ENCODE measurements at places on chromosomes 13 and 19.

DNA sequence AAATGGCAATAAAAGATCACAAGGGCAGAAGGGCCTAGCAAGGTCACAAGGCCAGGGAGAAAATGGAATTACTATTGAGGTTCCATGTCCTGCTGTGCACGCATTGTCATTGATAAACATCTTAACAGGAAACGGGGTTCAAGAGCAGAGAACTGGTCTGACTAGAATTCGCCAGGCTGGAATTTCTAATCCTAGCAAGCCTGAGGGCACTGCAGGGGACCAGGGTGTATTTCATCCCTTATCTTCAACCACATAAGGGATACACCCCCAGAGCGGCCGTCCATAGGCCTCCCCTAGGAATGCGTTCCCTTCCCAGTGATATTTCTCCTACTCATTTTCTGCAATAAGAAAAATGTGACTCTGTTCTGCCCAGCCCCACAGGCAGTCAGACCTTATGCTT, 19.5 kb downstream of the ERICH4 start:
- no peaks in the 10 kb centered on the region for H3K4me1 ChIP-seq
- no peak overlapping the region for H3K27ac ChIP-seq
- no peak overlapping the region for H3K4me3 ChIP-seq
- no peaks in the 10 kb centered on the region for H3K27me3 ChIP-seq

DNA sequence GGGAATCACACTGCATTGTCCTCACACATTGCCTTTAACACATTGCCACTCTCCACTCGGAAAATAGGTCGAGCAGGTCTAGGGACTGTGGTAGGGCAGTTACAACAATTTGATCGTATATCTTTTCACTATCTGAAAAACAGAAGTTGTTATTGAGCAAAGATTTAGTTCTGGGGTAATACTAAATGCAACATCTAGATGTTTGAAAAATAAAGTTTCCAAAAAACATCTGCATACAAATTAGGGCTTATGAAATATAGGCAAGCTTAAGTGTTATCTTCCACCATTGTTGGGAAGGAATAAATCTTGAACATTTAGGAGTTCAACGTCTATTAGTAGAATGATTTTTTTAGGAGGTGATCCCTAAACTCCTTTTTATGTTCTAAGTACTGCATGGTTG, 768 bp upstream of the HS6ST3 start:
- H3K4me3 ChIP-seq: no peak overlapping the region
- no peak for DNase-seq
- H3K36me3 ChIP-seq: no peaks in the 10 kb centered on the region
- H3K27me3 ChIP-seq: peaks cover 27% of the 10 kb centered on the region
- H3K4me1 ChIP-seq: no peaks in the 10 kb centered on the region

DNA sequence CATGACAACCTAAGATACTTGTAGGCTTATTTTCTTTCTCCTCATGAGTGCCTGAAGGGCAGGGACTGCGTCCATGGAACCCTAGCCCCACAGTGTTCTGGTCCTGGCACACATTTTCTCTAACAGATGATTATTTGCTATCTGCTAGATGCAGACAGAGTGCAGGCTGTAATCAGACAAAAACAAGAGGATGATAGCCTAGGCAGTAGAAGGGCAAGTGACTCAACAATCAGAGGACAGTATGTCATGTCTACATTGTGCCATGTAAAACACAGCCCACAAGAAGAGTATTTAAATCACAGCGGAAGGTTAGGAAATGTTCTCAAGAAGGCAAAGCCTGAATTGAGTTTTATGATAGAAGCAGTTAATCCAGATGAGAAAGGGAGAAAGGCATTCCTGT, 29.3 kb downstream of the MIPEP start:
- H3K4me1 ChIP-seq: no peaks in the 10 kb centered on the region
- H3K4me3 ChIP-seq: no peak overlapping the region
- no peaks in the 10 kb centered on the region for H3K27me3 ChIP-seq
- no peak overlapping the region for H3K27ac ChIP-seq

DNA sequence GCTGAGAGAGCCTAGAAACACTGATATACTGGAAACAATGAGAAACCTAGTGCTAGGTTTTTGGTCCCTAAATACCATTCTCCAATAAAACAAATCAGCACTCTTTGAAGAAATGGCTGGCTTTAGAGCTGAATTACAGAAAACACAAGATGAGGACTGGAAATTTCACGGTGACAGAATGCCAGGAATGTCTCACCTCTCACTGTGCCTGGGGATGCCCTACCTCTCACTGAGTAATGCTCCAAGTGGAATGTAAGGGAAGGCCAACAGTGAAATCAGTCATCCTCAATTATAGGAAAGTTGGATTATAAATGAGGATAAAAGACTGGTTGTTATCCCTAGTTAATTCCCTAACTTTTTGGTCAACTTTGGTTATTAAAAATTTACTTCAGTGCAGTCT, 259.0 kb downstream of the NALCN start:
- H3K36me3 ChIP-seq: no peaks in the 10 kb centered on the region
- DNase-seq: no peak
- H3K4me1 ChIP-seq: no peaks in the 10 kb centered on the region
- no peak overlapping the region for H3K27ac ChIP-seq
- H3K27me3 ChIP-seq: no peaks in the 10 kb centered on the region
- H3K4me3 ChIP-seq: no peak overlapping the region

DNA sequence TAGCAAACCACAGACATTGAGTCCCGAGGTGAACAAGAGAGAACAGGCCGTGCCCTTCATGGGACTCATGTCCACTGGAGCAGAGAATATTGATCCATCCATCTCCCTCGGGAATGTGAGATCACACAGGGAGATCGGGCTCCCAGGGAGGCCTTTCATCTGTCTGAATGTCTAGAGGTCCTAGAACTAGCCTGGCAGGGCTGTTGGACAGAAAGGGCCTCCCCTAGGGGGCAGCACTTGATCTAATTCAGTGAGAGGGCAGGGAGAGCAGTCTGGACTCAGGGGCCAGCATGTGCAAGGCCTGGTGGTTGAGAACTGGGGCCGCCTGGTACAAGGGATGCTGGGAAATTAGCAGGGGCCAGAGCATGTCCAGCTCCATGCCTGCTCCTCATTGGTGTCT, 4.3 kb downstream of the RUVBL2 start:
- no peak overlapping the region for H3K4me3 ChIP-seq
- H3K36me3 ChIP-seq: peaks cover 16% of the 10 kb centered on the region
- peak; percentile 43 for DNase-seq
- no peak overlapping the region for H3K27ac ChIP-seq
- H3K27me3 ChIP-seq: no peaks in the 10 kb centered on the region
- H3K4me1 ChIP-seq: peaks cover 2% of the 10 kb centered on the region

GRCh38 chr19:30402436-30403202, 30.4 kb downstream of the ZNF536 start:
- H3K27ac ChIP-seq: no peak overlapping the region
- no peaks in the 10 kb centered on the region for H3K27me3 ChIP-seq
- no peak for DNase-seq
- no peaks in the 10 kb centered on the region for H3K36me3 ChIP-seq

- DNase-seq: no peak
- no peaks in the 10 kb centered on the region for H3K36me3 ChIP-seq
- H3K4me1 ChIP-seq: peaks cover 28% of the 10 kb centered on the region
- H3K27ac ChIP-seq: no peak overlapping the region
- H3K27me3 ChIP-seq: no peaks in the 10 kb centered on the region
Measured at GRCh38 chr13:48232420-48233045, 473 bp upstream of the ITM2B start.

DNA sequence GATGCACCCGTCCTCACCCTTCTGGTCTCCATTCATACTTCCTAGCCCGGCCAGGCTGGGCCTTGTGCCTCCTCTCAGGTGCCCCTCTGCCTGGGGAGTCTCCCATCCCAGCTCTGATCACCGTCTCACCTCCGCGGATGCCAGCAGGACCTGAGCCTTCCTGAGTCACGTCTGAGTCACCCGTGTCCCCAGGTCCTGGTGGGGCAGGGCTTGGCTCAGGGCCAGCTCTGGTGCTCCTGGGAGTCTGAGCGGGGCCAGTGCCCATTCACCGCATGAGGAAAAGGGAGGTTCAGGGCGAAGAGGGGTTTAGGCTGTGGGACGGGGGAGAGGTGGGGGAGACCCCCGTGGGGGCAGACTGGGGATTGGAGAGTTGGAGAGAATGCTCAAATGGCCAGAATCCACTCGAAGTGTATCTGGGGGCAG, 593 bp downstream of the ATP8B3 start:
- DNase-seq: no peak
- peaks cover 6% of the 10 kb centered on the region for H3K36me3 ChIP-seq
- no peak overlapping the region for H3K27ac ChIP-seq
- no peaks in the 10 kb centered on the region for H3K4me1 ChIP-seq
- no peak overlapping the region for H3K4me3 ChIP-seq

- DNase-seq: no peak
- H3K4me1 ChIP-seq: no peaks in the 10 kb centered on the region
- no peak overlapping the region for H3K4me3 ChIP-seq
- no peaks in the 10 kb centered on the region for H3K36me3 ChIP-seq
Measured at GRCh38 chr19:38351865-38352395, 16.3 kb downstream of the CATSPERG start.

All from neuronal stem cell (in vitro differentiated cells).